Activated CD4-positive, alpha-beta memory T cell treated with anti-CD3 and anti-CD28 coated beads, Interleukin-2, amount 10 ng/mL, durations not matched to agents 7 days and 5 days (primary cell): ENCODE measurements at places on chromosomes 7 and 10. TPM values are rescaled to one million over a fixed set of nuclear protein-coding genes. Genes with fewer than 3 reads are reported as not detected.

GRCh38 chr7:124893140-124893827, 36.3 kb downstream of the POT1 start:
- no peak for DNase-seq

GRCh38 chr10:78331391-78331922, 297.8 kb downstream of the RPS24 start:
- no peak for DNase-seq

DNA sequence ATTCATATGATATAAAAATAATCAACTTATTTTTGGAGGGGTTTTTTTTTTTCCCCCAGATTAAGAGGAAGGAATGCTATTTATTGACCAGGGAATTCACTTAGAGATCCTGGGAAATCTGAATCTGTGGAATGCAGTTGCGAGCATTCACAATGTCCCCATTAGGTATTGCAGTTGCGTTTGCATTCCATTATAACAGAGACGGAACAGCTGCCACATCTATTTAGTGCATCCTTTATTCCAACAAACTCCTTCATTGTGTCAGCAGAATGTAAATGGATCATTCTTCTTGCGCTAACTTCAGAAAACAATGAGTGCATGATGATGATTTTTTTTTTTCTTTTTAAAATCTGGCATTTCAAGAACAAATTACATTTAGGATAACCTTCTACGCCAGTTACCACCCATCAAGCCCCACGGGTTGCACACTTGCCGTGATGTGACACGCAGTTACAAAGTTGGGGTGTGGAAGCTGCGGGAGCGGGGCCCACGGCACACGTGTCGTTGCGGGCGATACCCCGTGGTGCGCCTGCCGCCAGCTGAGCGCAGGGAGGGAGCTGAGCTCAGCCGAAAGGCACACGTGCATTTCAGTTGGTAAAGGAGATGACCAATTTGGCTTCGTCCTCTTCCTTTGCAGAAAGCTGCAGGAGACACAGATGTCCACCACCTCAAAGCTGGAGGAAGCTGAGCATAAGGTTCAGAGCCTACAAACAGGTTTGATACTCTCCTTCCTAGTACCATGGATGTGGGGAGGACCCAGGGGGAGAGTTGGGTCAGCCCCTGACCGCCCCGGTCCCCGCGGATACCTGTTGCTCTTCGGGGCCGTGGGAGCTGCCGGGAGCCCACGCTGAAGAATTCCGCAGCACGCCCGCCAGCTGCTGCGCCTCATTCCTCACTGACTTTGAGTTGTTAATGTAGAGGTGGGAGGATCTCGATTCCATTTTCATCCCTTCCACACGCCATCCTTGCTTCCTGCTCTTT, 175.3 kb upstream of the SH2B2 start:
- no peak for DNase-seq

- no peak for DNase-seq
Observed at GRCh38 chr10:86401588-86402282, 35.1 kb upstream of the GRID1 start.

DNA sequence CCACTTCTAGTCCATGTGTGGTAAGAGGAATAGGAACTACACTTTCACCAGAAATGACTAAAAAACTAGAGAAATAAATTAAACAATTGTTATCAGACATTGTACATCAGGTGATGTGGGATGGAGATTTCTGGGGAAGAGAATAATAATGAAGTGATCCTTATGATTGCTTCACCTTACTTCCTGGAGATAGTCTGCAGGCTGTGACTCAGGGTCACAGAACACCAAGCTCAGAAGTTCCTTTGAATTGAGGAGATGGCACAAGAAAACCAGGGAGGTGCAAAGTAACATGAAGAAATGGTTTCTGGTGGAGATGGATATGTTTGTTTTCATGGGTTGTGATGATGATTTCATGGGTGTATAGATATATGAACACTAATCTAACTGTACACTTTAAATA, 44.5 kb downstream of the ZWINT start:
- DNase-seq: no peak

DNA sequence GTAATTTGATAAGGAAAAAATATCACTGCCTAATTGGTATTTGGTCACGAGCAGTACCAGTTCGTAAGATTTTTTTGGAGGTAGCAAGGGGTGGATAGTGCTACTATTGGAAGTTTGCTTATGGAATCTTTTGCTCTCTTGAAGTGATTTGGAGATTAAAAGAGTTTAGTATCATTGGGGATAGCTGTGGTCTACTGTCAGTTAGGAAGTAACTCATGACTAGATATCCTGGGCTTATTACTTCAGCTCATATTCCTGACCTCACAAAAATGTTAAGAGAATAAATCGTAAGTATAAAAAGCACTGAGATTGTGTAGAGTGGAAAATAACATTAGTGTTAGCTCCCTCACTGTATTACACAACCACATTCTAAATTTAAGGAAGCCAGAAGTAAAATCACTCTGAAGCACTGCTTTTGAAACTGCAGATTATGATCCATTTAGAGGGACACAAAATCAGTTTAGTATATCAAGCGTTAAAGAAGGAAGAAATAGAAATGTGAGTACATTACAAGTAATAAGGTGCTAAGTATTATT, 22.6 kb downstream of the SGPL1 start:
- DNase-seq: no peak

DNA sequence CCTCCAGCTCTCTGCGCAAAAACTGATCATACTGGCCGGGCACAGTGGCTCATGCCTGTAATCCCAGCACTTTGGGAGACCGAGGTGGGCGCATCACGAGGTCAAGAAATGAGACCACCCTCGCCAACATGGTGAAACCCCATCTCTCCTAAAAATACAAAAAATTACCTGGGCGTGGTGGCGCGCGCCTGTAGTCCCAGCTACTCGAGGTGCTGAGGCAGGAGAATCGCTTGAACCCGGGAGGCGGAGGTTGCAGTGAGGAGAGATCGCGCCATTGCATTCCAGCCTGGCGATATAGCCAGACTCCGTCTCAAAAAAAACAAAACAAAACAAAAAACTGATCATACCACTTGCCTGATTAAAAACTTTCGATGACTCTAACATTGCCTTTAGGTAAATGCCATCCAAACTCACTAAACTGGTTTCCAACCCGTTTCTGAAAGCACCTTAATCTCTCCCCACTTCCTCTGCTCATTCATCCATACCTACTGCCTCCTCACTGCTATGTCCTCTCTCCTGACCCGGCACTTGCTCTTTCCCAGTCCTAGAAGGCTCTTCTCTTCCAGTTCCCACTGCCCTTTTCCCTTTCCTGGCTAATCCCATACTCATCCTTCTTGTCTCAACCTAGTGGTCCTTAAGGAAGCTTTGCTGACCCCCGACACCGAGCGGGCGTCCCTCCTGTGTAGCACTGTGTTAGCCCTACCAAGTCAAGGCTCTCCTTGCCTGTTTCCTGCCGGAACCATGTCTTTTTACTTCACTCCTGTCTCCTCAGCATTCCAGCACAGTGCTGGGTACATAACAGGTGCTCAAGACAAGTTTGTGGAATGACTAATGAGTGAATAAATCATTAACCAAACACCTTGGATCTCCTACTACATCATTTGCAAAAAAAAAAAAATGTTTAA, 686 bp upstream of the MIOS start:
- no peak for DNase-seq

- no peak for DNase-seq
Observed at GRCh38 chr10:103640436-103641181, 147.1 kb downstream of the NEURL1 start.

DNA sequence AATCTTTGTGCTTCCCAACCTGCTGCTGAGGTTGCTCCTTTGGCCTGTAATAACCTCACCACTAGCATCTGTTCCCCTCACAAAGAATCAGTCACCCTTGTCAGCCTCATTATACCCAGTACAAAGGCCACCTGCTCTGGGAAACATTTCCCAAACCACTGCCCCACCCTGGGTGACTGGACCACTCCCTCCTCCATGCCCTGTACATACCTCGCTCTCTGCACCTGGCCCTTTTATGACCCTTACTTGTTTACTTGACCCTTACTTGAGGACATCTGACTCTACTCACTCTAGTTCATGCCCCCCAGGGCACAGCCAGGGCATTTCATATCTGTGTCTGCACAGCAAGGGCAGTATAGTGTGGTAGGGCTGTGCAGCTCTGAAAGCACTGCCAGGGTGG, 21.4 kb upstream of the AOC1 start:
- DNase-seq: no peak

GRCh38 chr7:1593091-1593866, 23.4 kb upstream of the PSMG3 start:
- DNase-seq: no peak

GRCh38 chr7:3995187-3995586, 686.9 kb upstream of the FOXK1 start:
- no peak for DNase-seq

Gene CALN1
- not detected for total RNA-seq

Gene ANXA8
- total RNA-seq: 1.2 TPM

Gene RADIL
- 0.05 TPM for total RNA-seq

Gene ACSM6
- total RNA-seq: not detected

Gene NUDT13
- 1.6 TPM for total RNA-seq

Gene NEBL
- total RNA-seq: not detected
